Activated CD4-positive, alpha-beta T cell treated with anti-CD3 and anti-CD28 coated beads, Interleukin-2, amount 50 U/mL, for 24 hours (primary cell): ENCODE measurements at places on chromosomes 4 and X.

DNA sequence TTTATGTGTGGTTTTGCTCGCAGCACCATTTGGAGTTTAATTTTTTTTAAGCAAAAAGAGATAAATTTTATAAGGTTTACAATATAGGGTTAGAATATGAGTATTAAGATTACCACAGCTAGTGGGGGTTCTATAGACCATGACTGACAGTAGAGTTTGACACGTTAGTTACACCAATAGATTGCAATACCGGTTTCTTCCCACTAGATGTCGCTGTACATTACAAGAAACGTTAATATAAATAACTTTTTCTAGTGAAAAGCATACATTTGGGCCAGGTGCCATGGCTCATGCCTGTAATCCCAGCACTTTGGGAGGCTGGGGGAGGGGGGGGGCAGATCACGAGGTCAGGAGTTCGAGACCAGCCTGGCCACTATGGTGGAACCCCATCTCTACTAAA is 433.6 kb downstream of the MAGEB5 start:
- DNase-seq = no peak

GRCh38 chrX:129777218-129778030 is 2.3 kb upstream of the SASH3 start:
- DNase-seq = peak; percentile 50

DNA sequence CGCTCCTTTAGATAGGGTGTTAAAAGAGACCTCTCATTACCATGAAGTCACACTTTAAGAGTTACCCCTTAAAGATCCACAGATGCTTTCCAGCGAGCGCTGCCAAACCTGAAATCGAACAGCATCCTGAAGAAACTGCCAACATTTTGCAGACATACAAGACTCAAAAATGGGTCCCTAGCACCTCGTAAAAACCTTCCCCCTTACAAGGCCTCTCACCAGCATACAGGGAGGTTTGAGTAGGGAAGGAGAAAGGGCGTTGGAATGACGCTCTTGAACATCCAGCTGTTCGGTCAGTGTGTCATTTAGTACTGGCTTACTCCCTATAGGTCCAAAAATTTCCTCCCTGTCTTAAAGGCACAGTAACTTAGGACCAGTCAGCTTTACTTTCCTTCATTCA is 45.3 kb upstream of the PGRMC1 start:
- DNase-seq = no peak

GRCh38 chr4:142474398-142475087 is 371.6 kb downstream of the INPP4B start:
- DNase-seq = no peak

GRCh38 chrX:108025954-108026600 is 18.8 kb upstream of the VSIG1 start:
- no peak for DNase-seq

- DNase-seq = no peak
Observed at GRCh38 chr4:111400741-111401140, 744.5 kb upstream of the FAM241A start.

DNA sequence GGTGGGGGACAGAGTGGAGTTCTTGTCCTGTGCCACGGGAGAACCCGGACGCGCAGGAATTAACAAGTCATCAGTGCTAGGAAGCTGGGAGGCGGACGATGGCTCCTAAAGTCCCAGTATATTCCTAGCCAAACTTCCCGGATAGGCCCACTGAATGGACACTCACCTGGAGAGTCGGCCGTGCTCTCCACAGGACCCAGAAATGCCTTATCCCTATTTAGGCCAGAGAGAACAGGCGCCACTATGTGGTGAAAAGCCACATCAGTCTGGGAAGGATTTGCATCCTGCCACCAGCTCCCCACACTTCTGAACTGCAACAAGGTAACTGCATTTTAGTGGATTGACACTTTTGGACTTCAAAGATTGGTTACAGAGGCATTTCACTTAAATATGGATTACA is 1.1 kb downstream of the CFAP299 start:
- DNase-seq = no peak

DNA sequence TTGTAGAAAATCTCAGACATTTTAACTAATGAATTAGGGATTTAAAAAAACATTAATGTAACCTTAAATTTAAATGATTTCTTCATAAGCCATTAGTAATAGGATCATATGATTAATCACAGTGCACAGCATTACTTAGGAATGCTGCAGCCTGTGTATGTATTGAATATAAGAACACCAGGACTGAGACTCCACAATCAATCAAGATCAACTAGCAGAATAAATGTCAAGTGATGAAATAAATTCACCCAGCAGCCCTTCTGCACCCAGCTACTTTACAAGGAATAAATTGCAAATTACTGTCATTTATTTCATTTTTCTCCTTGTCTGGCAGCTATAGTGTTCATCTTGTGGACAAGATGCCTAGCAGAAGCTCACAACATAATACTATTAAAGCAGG is 46.5 kb downstream of the NEIL3 start:
- no peak for DNase-seq

- DNase-seq = no peak
Observed at GRCh38 chr4:25106363-25107151, 53.7 kb downstream of the SEPSECS start.

DNA sequence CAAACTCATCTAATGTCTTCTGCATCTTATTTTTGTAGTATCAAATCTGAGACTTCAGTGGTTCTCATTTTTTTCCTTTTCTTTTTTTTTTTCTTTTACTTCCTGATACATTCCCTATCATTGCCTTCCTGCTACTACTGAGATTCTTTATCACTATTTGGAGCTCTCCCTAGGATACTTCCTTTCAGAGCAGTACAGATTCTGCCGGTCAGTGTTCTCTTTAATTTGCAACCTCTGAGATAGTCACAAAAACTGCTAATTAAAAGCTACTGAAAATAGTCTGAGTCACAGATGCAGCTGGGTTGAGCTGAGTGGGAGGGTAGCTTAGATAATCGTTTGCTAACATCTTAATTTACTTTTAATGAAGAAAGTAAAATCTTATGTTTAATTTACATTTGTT is 1279.7 kb downstream of the ARAP2 start:
- no peak for DNase-seq

DNA sequence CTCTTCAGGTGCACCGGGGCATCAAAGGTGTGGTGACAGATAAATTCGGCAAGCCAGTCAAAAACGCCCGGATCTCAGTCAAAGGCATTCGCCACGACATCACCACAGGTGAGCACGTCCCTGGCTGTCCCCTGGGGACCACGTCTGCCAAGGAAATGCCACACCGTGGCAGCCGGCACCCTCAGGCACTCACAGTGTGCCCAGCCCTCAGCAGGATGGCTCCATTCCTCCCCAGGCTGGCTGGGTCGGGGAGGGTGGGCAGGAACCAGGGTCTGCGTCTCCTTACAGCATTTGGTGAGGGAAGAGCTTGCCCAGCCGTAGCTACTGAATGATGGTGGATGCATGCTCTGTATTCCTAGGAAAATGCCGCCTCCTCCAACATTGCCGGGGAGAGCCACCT is 25.9 kb downstream of the CPZ start:
- DNase-seq = no peak

- no peak for DNase-seq
Observed at GRCh38 chr4:76579596-76580375, 144.8 kb downstream of the SHROOM3 start.

DNA sequence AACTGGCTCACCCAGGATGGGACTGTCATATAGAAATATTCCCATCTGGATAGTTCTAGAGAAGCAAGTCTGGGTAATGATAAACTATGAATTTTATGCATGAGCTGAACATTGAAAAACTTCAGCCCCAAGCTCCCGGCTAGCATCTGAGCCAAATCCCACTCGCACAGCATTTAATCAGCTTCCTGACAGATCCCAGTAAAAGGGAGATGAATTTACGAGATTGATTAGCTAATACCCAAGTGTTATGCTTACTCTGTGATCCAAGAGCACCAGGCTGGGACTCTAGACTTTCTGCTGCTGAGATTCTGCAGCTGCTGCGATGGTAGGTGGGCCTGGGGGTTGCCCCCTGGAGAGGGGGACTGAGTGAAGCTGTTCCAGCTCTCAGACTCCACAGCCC is 28.0 kb downstream of the FRMPD3 start:
- DNase-seq = no peak

DNA sequence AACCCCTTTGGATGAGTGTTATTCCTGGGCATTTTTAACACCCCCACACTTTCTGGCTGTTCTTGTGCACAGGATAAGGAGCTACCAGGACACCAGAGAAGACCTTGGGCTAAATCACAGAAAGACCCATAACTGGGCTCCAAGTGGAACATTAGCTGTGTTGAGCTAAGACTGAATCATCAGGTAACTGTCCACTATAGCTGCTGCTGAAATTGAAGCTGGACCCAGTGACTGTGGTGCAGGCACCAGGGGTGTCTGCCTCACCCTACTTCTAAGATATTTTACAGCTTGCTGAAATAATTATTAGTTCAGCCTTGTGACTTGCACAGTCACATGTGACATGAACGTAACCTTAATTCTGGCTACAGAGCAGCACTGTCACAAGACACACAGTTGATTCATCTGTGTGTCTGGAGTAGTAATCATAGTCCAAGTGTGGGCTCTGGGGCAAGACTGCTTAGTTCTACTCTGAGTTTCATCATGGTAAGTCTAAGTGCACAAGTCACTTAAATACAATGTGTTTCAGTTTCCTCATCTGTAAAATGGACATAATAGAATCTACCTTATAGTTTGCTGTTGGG is 127.4 kb downstream of the SLC39A8 start:
- DNase-seq = no peak

DNA sequence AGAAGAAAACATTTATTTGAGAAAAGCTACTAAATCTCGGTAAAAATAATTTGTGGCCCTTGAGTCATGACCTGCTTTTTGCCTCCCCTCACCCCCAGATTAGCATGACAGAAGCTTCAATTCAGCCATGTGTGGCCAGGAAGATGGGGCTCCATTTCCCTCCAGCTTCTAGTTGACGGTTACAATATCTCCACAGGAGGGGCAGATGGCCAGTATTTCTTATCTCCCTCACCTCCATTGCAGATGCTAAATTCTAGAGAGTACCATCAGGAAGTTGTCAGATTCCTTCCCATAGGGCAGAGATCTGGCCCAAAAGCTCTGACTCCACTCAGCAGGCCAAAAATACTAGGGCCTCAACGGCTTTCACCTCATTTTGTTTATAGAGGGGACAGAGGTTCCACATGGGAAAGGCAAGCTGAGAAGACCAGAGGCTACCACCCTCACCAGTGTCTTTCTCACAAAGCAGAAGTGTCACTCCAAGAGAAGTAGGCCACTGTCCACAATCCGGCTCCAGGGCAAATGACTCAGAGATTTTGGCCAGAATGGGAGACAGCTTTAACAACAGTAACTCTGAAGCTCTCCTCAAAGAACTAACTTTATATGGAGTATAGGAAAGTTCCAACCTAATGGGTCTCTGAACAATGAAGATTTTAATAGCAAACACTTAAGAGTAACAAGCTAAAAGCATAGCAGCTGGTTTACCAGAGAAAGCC is 108.3 kb downstream of the TBC1D19 start:
- no peak for DNase-seq

DNA sequence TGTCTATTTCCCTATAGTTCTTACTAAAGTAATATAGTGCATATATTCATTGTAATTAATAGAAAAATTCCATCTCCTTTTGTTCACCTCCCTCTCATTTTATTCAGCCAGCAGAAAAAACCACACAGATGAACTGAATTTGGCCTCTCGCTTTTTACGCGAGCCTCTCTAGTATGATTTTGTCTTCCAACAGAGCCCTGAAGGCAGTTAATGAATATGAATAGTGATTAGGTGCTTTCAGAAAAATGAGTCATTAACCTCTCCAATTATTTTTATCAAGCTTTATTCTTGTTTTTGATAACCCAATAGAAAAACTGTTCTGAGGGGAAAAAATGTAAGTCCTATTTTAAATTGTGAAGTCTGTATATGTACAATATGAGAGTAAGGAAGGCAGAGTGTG is 74.1 kb downstream of the ZAR1 start:
- no peak for DNase-seq

- no peak for DNase-seq
Observed at GRCh38 chrX:54288277-54288676, 69.6 kb downstream of the WNK3 start.

DNA sequence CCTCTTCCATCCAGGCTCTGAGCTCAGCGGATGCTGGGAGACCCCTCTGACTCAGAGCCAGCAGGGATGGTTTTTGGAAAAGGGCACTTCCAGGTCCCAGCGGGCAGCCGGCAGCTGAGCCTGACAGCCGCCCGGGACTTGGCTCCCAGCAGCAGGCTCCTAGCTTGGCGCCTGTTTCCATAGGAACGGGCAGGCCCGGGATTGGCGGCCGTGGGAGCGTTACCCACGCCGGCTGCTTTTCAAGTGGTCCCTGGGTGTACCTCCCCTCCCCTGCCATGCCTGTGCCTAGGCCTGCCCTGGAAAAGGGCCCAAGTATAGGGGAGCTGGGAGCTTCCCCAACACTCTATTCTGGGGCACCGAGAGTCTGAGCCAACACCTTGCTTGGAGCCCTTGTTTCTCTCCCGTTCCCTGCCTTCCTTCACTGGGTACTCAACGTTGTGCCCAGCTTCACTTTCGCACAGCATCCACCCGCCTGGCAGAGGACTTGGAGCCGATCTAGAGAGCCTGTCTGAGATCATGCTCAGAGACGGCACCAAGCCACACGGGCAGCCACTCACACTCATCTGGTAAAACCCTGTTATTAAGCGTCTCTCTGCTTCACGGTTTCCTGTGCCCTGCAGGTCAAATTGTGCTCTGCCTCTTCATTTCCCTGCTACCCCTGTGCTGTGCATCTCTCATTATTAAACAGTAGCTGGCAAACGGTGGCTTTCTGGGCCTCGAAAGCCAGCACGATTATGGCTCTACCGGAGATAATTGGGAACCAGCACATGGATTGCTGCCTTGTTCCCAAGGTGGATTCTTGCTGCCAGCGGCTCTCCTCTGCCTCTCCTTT is 521.5 kb downstream of the BCOR start:
- DNase-seq = no peak

DNA sequence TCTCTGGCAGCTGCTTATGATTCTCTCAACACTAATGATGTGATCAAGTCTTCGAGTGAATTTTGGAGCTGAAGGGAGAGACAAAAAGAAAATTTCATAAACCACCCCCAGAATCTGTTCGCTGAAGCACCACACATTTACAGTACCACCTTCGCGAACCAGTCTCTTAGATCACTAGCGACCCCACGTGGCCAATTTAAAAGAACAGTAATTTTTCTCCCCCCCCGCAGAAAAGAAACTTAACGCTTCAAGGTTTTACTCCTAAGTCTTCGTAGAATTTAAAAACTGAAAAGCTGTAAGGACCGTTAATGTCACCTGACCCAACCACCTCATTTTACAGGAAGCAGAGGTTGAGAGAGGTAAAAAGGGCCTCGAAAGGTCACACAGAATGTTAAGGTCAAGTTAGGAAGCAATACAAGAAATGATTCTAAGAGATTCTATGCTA is 187.5 kb downstream of the QDPR start:
- DNase-seq = peak; percentile 42

DNA sequence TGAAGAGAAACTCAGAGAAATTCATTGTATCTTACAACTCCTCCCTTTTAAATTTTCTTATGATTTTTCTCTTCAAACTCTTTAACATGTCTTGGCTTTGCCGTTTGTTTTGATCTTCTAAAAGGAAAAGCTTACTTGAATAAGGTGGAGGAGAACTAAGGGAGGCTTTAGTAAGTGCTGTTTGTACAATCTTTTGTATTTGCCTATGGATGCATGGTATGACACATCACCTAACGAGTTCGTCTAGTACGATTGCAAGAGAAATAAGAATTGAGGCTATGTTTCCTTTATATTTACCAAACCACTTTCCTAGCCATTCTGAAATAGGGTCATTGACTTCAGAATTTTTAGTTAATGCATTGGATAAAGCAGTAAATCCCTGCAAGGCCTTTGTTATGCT is 8.4 kb upstream of the BST1 start:
- DNase-seq = no peak
